ENCODE measurements at places on chromosomes 4 and X.

DNA sequence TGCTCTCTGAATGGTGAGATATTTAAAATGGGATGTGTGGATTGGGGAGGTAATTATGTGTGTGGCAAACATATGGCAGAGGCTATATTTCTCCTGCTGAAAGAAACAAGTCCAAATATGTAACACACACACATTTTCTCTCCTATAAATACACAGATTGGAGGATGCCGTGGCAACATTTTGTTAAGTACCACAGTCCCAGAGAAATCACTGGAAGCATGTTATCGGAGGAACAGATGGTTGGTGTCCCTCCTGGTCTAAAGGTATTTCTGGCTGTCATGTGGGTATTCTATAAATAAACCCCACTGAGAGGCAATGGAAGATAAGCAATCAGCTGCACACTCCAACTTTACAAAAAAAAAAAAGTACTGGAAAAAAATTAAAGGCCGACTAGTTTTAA lies 528.3 kb upstream of the BOD1L1 start:
- DNase-seq: no peak

- no peak for DNase-seq
Observed at GRCh38 chrX:16164748-16165147, 2.5 kb upstream of the MAGEB17 start.

- no peak for DNase-seq
Observed at GRCh38 chrX:39725114-39725513, 372.6 kb downstream of the BCOR start.

DNA sequence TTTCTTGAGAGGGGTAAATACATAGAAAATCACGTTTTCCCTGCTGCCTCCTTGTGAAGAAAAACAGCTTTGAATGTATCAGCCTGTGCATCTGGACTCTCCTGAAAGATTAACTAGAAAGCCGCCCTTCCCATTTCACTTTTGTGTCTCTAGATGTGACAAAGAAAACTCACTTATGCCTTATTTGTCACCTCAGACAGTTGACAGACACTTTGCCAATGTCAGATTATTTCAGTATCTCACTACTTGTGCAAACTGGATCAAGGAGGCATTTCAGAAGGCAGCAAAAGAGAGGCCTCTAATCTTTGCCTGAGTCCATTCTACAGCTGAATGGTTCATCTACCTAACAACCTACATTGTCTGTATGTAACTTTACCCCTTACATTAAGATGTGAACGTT lies 754.9 kb downstream of the RPA4 start:
- no peak for DNase-seq

- no peak for DNase-seq
Observed at GRCh38 chr4:37988670-37989069, 28.5 kb downstream of the PTTG2 start.

DNA sequence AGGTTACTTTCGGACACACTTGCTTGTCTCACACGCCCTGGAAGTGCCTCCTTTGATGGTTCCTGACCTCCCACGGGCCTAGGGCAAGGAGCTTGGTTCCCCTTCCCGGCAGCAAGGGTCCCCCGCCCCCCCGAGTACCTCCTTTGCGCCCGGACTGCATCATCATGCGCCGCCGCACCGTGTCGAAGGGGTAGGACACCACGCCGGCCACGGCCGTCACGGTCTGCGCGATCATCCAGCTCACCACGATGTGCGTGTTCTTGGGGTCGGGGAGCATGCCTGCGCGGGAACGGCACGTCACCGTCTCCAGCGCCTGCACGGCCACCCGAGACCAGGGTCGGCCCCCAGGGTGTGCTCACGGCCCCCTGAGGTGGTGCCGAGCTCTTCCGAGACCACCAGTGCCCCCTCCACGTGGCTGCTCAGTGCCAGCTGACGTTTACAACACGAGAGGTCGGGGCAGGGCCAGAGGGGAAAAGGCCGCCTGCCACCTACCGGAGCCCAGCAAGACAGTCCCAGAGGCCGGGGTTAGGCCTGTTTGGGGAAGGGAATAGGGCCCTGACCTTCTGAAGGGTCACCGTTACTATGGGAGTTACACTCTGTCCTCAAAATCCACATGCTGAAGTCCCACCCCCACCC lies 4.7 kb downstream of the SLC25A6 start:
- DNase-seq: no peak

DNA sequence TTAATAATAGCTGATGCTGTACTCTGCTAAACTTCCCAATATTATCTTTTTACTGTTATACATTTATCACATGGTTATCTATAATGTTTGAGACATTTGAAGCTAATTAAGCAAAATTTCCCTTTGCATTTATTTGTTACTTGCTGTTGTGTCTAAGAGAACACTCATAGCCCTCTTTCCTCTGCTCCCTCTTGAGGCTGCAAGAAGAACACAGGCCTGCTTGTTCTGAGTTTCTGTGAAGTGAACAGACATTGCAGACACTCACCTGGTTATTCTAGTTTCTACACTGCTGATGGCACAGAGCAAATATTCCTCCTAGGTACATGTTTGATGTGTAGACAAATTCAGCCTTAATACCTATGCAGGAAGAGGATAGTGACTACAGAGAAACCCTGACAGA lies 367.8 kb downstream of the GASK1B start:
- DNase-seq: no peak

- no peak for DNase-seq
Observed at GRCh38 chrX:15215366-15215765, 54.5 kb downstream of the ASB9 start.

- DNase-seq: no peak
Observed at GRCh38 chr4:107863850-107864371, 39.2 kb downstream of the SGMS2 start.

- DNase-seq: no peak
Observed at GRCh38 chr4:185566425-185566824, 31.1 kb upstream of the PDLIM3 start.

DNA sequence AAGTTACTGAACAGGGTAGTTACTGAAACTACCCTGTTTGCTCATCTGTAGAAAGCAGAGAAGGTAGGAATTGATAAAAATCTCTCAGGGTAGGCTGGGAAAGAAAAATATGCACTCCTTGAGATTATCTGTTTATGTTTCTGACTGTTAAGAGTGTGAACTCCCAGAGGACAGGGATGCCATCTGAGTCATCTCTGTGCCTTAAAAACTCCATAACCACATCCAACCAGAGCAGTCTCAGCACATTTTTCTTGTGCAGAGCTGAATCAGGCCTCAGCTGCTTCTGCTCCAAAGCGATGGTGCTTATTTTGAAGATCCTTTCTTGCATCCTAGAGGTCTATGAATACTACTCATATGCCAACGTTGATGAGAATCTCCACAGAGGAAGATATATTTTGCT lies 9.9 kb downstream of the CENPVL3 start:
- no peak for DNase-seq

DNA sequence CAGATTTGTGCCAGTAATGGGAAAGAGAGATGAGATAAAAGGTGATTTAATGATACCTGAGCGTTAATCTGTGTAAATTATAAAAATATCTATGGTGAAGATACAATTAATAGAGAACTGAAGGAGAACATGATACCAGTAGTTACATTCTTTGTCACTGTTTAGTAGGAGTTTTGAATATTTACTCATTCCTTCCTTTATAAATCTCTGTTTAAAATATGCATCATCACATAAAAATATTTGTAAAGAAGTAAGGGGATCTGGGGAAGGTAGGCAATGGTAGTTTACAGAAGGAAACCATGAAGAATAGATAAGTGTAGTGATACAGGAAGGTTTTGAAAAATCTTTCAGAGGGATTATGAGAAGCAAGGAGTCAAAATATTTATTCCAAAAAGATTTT lies 190.6 kb upstream of the PCDH18 start:
- DNase-seq: no peak

DNA sequence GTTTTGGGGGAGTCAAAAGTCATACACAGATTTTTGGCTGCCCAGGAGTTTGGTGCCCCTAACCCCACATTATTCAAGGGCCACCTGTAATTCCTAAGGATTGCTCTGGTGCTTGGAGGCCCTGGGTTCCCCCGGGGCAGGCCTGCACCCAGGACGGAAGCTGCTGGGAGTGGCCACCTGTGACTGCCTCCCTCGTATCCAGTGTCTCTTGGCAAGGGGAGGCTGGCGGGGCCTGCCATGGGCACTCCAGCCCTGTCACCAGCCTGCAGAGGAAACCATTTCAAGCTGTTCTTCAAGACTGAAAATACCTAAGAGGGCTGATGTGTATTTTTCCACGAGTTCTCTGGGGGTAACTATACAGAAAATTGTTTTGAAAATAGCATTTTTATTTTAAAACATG lies 24.5 kb upstream of the GPR78 start:
- no peak for DNase-seq

Data from neuronal stem cell (in vitro differentiated cells).